Left kidney (tissue), 8 donors: ENCODE measurements at places on chromosomes 12 and 14.
A peak's percentile ranks its signal among the peaks of the same experiment; 100 is the strongest.

GRCh38 chr12:6336079-6336888 is 5.6 kb downstream of the TNFRSF1A start:
- peak; percentile 94 for DNase-seq

DNA sequence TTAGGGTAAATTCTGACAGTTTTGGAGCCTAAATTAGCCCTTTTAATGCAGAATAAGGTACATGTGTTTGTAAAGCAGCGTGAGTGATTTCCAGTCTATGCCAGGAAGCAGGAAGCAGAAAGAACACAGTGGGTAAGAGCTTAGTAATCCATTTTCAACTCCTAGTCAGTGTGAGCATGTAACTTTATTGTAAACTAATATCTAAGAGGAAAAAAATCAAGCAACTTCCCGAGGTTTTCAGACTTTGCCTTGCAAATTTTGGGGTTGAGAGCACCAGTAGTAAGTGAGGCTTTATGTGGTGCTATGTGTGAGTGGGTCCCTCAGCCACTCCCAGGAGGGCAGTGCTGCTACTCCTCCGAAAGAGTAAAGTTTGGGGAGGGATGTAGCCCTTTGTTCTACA is 2.9 kb downstream of the CIPC start:
- DNase-seq, result no peak

DNA sequence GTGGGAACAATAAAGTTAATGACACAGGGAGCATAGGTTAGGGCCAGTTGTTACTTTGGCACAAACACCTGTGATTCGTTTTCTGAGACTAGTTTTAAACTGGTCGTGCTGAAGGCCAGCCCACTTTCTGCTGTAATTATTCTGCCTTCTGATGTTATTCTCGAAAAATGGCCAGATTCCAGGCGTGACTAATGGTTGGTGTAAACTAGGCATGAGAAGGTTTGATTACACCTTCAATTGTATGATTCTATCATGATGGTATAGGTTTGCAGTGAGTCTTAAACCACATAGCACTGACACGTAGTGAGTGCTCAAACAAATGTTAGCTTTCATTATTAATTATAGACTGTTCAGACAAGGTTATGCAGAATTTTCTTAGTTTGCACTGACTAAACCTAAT is 39.0 kb downstream of the CKB start:
- DNase-seq, result peak; percentile 13

DNA sequence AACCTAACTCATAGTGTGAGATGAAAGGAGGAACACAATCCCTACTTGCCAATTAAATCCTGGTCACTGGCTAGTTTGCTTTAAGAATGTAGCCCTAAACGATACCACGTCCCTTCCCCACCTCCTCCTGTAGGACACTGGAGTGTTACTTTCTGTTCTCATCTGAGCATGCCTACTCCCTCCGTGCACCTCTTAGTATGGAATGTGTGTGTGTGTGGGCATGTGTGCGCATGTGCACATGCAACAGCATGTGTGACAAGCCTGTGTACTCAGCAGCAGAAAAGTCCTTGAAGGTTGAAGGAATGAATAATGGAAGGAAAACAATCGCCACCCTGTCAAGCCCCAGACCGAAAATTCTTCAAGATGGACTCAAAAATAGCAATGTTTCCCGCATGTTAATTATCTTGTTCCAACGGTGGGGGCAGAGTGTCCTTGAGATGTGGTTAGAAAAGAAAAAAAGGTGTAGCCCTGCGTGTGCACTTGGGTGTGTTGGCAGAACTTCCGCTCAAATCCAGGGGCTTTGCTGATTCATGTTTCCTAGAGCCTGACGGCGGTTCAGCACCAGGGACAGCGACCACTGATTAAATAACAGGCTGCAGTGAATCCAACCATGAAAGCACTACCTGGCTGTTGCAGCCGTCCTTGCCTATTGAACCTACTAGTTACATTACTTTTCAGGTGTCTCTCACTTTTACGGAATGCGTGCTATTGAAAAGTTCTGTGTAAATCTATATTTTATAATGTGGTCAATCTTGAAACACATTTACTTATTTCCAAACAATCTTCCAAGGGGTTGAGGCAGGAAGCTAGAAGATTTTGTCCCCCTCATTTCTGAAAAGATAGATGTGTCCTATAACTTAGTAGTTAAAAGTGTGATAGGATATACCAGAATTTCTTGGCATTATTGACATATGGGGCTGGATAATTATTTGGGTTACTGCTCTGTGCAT is 79.8 kb downstream of the SRRM4 start:
- DNase-seq, result peak; percentile 75

GRCh38 chr12:132137483-132138125 is 6.5 kb downstream of the DDX51 start:
- no peak for DNase-seq

GRCh38 chr12:24138041-24138440 is 188.6 kb upstream of the SOX5 start:
- DNase-seq, result no peak

- no peak for DNase-seq
Observed at GRCh38 chr14:32846821-32847365, 91.8 kb upstream of the NPAS3 start.

GRCh38 chr12:69653703-69654102 is 43.0 kb upstream of the LRRC10 start:
- DNase-seq, result no peak
